ENCODE measurements at places on chromosomes 4 and X.

DNA sequence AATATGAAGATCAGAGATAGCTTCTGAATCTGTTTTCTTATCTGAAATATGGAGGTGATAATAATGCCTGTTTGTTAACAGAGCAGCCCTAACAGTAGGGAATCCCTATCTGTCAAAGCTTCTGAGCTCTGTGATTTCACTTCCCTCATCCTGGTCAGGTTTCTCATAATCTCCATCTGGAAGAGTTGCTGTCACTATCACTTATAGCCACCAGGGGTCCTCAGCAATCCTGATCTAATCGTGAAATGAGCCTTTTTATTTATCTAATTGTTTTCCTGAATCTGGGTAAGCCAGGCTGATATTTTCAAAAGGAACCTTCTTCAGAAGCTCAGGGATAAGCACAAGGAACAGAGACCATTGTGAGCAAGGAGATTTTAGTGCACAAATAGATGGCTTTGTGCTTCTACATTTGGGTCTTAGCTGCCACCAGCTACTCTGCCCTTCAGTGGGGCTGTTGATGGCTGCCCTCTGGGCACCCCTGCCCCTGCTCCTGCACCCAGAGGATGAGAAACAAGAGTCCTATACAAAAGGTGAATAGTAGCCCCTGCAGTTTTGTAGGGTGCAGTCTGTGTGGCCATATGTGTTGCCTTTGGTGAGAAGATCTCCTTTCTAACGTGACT, 196.4 kb upstream of the RADX start:
- no peak for DNase-seq

DNA sequence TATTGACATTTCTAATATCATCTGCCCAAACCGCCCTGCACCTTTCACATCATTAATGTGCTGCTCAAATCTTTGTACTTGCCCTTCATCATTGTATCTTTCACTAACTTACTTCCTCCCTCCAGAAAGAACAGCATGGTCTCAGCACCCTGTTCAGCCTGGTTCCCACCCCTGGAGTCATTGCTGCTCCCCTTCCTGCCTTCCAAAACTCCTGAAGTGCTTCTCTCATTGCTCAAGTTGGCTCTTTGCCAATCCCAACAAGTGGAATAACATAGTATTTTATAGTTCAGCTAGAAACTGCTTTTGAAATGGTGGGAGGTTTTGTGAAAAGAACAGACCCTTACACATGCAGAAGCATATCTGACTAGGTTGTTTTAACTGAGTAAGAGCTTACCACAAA, 14.0 kb upstream of the TTC29 start:
- no peak for DNase-seq

DNA sequence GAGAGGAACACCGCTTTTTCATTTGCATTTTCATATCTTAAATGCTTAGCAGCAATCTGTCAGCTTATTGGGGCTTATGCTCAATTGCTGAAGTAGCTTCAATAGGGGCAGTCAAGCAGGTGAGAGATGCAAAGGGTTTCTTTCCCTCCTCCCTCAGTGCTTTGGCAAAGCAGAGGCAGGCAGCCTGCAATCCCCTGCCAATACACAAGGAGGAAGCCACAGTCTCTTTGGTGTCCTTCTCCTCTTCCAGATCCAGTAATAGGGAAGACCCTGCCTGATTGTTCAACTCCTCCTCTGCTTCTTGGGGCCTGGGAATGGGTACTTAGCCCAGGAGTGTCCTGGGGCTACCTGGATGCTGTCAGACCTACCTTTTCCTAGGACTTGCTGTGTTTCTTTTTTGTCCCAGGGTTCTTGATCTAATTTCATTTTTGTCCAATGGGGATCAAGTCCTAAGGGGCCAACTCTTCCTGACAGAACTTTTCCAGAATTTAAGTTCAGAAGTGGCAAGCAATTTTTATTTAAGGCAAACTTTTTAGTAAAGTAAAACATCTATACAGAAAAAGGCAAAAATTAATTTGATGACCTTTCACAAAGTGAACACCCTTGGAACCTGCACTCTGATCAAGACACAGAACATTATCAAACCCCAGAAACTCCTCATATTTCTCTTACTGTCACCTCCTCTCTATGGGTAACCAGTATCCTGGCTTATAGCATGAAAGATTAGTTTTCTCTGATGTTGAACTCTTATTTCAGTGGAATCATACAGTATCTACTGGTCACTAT, 260.3 kb downstream of the PPP3CA start:
- DNase-seq: peak; percentile 60

DNA sequence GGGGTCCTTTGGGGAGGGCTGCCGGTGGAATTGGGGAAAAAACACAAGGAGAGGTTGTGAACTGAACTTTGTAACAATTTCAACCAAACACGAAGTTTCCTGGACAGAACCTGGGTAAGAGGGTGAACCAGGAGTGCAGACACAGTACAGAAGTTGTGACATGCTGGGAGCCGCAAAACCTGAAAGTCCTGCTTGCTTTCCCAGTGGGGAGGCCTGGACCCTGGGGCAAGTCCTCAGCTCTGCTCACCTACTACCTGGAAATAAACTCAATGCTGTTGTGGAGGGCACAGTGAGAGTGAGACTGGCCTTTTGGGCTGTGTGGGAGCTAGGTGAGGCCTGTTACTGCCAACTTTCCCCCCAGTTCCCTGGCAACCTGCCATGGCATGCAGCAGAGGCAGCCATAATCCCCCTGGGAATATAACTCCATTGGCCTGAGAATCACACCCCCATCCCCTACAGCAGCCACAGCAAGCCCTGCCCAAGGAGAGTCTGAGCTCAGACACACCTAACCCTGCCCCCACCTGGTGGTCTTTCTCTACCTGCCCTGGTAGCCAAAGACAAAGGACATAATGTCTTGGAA, 162.8 kb downstream of the THOC2 start:
- peak; percentile 64 for DNase-seq

DNA sequence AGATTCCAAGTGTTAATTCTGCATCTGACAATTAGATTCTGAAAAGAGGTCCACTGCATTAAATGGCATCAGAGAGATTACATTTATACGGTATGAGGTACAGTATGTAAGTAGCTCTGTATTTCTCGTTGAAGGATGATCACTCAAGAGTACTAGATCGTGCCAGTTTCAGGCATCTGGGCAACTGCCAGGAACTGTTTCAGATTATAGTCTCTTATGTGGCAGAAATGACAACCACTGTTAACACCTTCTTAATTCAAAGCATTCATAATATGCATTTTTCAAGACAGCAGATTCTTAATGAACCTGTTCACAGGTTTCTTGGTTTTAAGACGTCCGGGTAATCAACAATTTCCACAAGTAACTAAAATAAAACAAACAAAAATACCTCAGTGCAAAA, 1.6 kb downstream of the ANKRD50 start:
- DNase-seq: no peak

DNA sequence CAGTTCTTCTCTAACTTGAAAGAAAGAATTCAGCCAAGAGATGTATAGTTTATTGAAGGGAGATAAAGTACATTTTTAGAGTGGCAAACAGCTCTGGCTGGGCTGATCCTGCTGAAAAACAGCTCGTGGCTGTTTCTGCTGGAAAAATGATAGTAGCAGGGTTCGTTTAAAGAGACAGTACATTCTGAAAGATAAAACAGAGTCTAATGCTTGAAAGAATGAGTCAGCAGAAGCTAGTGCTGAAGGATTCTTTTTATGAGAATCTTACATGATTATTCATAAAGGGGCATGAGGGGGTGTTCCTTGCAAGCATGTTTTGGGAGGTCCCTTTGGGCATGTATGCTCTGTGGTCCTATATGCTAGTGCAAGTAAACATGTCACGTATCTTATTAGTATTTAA, 790.0 kb downstream of the PCDH18 start:
- no peak for DNase-seq

- DNase-seq: no peak
Observed at GRCh38 chrX:21831496-21831895, 7.9 kb upstream of the MBTPS2 start.

GRCh38 chrX:148713981-148714380, 213.6 kb downstream of the AFF2 start:
- no peak for DNase-seq

GRCh38 chr4:70958681-70959080, 34.8 kb upstream of the DCK start:
- DNase-seq: no peak

- DNase-seq: no peak
Observed at GRCh38 chr4:75495476-75495875, 18.7 kb downstream of the RCHY1 start.

DNA sequence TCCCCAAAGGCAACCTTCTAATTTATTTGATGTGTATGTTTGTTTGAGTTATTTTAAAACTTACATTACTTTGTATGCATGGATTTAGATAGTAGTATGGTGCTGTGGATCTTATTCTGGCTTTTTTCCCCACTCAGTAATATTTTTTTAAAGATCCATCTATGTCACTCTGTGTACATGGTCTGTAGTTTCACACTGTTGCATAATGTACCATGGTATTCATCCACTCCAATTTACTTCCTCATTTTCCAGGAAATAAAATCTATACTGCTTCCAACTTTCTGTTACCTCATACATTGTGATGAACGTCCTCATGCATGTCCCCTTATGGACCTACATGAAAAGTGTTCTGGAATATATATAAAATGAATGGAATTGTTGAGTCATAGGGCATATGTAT, 17.6 kb downstream of the ARMCX2 start:
- DNase-seq: no peak

DNA sequence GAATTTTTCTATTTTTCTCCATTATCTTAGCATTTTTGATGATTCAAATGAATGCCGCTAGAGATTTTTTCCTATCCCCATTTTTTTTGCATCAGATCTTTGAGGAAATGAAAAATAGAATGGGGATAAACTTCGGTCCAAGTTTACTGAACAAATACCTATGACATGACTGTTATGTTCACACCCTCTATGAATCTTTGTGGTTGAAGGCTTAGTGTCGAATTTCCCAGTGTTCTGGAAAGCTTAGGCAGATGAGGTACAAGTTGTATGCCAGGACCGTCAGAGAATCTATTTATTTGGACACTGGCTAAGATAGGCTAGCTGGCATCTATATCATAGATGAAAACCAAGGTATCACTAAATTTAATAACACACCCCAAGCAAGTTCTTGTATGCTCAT, 123.4 kb downstream of the SPCS3 start:
- no peak for DNase-seq

DNA sequence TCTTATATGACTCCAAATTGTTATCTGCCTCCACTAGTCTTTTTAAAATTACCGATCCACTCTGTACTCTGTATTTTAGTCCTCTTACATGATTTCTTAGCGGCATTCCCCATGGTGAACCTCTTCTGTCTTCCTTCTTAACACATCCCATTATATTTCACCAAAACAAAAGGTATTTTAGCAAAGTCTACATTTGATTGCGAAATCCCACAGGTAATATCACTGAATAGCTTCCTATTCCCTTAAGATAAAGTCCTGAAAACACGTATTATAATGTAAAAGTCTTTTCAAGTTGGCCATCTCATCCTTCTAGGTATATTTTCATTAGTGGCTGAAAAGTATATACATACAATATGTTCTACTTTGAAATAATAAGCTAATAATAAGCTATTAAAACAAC, 2016.0 kb upstream of the IGFBP7 start:
- no peak for DNase-seq

GRCh38 chrX:119181491-119181890, 53.9 kb upstream of the KIAA1210 start:
- DNase-seq: no peak

GRCh38 chr4:154490583-154491340, 837 bp downstream of the DCHS2 start:
- peak; percentile 68 for DNase-seq

DNA sequence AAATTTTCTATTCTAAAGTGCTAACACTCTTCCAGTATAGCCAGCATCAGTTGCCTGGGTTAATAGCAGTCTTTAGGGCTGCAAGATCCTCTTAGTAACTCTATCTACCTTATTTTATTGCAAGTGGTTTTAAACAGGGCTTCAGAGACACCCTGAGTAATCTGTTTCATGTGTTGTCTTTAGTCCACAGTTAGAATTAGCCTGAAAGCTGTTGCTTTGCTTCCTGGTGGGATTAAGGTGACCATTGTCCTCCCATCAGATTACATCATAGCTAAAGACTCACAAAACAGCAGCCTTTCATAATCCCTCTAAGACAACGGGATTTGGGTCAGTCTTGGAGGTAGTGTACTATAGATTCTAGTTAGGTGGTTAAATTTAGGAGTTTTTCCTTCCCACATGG, 7.5 kb downstream of the UCHL1 start:
- DNase-seq: no peak

- DNase-seq: no peak
Observed at GRCh38 chr4:187814737-187815465, 180.7 kb upstream of the ZFP42 start.

DNA sequence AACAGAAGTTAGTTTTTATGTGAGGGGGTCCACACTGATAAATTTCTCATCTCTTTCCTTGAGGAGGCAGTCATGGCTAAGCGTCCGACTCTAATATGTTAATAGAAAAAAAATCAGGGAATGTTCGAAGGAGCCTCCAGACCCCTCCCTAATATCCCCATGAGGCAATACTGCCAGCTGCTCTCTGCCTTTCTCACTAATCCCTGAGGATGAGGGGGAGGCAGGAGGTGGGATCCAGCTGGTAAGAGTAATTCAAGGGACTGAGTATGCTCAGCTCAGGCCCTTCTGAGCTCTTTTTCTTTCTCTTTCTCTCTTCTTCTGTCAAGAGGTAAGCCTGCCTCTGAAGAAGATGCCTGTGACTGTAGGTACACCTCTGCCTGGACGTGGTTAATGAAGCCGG, 51.7 kb downstream of the PIR start:
- no peak for DNase-seq

DNA sequence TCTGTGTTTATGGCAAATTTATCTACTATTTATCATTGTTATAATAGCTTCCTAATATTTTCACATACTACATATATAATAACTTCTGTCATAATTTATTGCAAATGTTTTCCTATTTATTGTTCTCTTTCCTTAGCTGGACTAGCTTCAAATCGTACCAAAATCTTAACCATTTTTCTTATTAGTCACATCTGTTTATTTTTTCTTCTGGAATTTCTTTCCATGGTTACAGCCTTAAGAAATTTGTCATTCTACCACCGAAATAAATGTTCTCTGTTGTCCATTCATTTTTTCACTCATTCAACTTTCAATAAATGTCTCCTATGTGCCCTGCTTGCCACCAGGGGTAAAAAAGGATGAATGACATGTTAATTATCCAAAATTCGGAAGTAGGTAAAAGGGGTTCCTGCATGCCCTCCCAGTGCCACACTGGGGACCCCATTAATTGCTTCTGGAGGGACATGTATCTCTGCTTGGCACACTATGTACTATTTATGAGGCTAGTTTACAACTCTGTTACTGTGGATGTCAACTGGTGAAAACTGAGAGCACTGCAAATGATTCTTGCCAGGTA, 182.1 kb downstream of the SH3KBP1 start:
- DNase-seq: no peak

GRCh38 chrX:24081661-24082154, 27.0 kb downstream of the EIF2S3 start:
- DNase-seq: peak; percentile 95

- peak; percentile 84 for DNase-seq
Observed at GRCh38 chrX:116009861-116010710, 160.5 kb upstream of the AGTR2 start.

DNA sequence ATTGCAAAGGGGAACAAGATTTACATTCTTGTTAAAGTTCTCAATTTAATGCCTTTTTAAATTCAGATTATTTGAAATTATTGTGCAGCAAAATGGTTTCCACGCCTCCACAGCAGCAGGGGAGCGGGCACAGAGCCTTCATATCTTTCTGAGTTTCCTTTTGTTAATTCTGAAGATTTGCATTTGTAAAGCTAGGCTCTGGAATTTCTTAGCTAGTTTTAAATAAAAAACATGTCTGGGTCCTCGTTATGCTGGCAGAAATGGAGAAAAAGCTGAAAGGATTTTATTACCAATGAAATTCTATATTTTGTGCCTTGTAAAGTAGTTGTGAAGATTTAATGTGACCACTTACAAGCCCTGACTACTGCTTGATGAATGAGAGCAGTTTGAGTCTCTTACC, 40.8 kb upstream of the MAGED1 start:
- no peak for DNase-seq

All from islet precursor cell (in vitro differentiated cells).